ENCODE measurements at places on chromosomes 5 and 9.

DNA sequence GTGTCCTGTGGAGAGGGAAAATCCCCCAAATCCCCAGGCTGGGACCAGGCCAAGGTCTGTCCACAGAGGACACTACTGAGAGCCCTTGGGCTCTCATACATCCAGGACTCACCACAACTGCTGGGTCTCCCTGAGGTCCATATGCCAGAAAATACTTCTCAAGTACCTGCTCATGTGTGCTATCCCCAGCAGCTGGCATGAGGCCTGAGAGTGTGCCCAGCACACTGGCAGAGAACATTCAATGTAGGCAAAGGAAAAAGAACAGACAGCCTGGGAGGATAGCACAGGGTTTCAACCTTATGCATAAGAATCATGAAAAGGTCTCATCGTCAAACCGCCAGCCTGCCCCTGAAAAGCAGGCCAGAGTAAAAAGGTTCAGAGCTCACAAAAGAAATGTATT lies 154.1 kb upstream of the TAS2R1 start:
- DNase-seq: no peak

GRCh38 chr5:178340637-178341036 lies 108.0 kb upstream of the PHYKPL start:
- no peak for DNase-seq

- no peak for DNase-seq
These were observed 191.9 kb upstream of the GAS1 start for GRCh38 chr9:87139099-87139730.

GRCh38 chr9:108784998-108785397 lies 70.8 kb downstream of the ACTL7B start:
- DNase-seq: no peak

- DNase-seq: no peak
These were observed 4.6 kb upstream of the SLC9A3 start for GRCh38 chr5:528629-529511.

DNA sequence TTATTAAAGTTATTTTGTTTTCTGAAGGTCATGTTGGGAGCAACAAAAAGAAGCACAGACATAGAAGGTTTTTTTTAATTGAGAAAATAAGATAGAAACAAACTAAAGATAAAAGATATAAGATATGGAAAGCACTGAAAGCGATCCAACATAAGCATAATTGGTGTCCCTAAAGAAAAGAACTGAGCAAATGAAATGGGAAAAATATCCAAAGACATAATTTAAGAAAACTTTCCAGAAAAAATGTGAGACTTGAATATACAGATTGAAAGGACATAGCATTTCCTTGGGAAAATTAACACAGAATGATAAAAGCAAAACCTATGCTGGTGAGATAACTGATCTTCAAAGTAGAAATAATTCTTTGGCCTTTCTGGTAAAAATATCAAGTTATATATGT lies 289.3 kb downstream of the KIAA0825 start:
- DNase-seq: no peak

- no peak for DNase-seq
These were observed 439.9 kb upstream of the KLF4 start for GRCh38 chr9:107929443-107929842.

DNA sequence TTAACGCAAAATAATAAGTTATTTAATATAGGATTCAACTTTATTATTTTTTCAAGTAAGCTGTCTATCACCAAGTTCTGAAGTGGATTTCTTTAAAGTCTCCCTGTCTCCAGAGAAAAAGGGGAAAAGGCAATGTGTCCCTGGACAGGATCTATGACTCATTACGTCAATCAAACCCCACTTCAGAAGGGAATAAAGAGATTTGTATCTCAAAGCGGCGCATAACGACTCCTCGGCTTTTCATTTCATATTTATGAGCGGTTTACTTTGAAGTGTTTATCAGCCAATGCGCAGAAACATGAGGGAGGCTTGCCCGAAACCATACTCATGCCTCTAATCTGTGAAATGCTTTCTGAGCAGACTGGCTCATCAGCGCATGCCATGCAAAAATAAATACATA lies 938.6 kb upstream of the WWC1 start:
- DNase-seq: no peak

- no peak for DNase-seq
These were observed 3.4 kb downstream of the TLR4 start for GRCh38 chr9:117707561-117707960.

DNA sequence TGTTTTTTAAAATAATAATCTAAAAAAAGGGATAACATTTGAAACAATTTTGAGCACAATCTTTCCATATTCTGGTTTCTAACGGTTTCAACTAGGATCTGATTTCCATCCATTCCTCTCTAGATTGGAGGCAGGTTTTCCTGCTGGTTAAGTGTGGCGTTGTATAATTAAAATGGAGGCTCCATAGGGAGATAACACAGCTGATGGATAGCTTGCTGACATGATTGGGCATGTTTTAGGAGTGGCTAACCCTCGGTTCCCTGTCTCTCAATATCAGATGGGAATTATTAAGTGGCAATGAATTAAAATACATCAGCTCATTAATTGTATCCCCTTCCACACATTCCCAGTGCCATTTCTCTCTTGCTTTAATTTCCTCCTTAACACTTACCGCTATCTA lies 209.0 kb downstream of the ALDH1A1 start:
- no peak for DNase-seq

DNA sequence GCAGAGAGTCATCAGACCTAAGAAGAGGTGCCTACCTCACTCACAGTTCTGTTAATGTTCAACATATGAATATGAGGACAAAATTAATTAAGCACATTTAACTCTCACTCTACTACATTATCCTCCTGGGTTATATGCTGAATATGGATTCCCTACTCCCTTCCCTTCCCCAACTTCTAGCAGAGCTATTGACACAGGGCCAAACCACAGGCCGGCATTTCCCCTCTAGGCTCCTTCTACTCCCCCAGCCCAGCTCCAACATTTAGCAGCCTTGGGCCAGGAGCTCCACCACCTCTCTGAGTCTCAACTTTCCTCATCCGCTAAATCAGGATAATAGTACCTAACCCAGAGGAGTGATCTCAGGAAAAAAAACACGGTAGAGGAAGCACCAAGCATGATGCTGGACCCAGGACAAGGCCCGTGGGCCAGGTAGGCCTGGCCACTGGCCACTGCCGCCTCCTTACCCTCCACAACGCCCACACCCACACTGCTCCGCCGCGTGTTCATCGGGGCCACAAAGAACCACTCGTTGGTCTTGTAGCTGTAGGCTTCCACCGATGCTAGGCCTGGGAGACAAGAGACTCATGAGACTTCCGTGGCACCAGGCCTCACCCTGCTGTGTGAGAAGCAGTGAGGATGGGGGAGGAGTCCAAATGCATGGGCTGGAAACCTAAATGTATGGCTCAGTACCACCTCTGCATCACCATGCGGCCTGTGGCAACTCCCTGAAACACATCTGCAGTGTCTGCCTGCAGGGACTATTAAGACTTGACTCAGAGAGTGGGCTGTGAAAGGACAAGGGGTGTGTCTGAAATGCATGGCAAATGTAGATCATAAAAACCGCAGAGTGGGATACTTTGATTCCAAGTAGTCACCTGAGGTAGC lies 98.8 kb downstream of the KLHL3 start:
- DNase-seq: no peak

DNA sequence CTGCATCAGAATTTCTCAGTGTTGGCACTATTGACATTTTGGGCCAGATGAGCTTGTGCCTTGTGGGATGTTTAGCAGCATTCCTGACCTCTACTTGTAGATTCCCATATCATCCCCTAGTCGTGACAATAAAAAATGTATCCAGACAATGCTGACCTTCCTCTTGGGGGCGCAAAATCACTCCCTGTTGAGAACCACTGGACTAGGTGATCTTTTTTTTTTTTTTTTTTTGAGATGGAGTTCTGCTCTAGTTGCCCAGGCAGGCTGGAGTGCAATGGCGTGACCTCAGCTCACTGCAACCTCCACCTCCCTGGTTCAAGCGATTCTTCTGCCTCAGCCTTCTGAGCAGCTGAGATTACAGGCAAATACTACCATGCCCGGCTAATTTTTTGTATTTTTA lies 22.6 kb downstream of the STXBP1 start:
- DNase-seq: no peak

DNA sequence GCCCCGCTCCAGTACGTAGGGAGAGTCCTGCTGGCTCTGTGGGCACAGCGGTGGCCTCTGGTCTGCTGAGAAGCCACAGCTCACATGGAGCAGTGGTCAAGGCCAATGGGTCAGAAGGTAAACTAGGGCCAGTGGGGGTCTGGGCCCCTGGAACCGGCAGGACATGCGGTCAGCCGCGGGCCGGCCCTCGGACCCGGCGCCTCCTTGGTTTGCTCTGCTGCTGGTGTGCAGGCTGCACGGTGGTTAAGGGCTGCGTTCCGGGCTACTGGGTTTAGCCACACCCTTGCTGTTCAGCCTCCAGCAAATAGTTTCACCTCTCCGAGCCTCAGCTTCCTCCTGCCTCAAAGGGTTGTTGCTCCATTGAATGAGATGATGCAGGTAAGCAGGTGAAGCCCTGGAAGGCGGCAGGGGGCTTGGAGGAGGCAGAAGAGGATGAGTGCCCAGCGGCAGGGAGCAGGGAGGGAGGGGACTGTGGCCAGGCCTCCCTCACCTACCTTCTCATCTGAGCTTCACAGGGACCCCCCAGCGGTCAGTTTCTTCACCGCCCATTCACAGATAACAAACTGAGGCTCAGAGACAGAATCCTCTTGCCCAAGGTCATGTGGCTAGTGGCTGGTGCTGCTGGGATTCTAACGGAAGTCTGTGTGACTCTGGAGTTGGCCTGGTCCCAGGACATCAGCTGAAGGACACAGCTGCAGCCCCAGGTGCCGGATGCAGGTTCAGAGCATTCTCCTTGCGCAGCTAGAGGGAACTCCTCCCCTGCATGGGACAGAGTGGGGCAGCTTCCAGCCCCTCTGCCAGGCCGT lies 3.7 kb upstream of the COL5A1 start:
- DNase-seq: no peak

DNA sequence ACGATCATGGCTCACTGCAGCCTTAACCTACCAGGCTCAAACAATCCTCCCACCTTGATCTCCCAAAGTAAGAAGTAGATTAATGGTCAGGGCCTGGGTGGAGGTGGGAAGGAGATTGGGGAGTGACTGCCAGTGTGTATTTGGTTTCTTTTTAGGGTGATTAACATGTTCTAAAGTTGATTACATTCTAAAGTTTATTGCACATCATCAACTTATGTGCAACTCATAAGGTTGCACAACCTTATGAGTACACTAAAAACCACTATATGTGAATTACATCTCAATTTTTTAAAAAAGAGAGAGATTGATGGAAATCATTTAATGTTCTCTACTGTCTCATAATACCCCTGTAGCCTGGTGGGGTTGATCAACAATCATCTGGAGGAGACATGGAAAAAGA lies 218.1 kb downstream of the AOPEP start:
- no peak for DNase-seq

All from stimulated activated CD4-positive, alpha-beta T cell treated with anti-CD3 and anti-CD28 coated beads, Interleukin-1b, Interleukin-23, amount 100 ng/mL, for 1 hour (primary cell).